ENCODE measurements at places on chromosomes 7 and 10.
A peak's percentile ranks its signal among the peaks of the same experiment; 100 is the strongest.

DNA sequence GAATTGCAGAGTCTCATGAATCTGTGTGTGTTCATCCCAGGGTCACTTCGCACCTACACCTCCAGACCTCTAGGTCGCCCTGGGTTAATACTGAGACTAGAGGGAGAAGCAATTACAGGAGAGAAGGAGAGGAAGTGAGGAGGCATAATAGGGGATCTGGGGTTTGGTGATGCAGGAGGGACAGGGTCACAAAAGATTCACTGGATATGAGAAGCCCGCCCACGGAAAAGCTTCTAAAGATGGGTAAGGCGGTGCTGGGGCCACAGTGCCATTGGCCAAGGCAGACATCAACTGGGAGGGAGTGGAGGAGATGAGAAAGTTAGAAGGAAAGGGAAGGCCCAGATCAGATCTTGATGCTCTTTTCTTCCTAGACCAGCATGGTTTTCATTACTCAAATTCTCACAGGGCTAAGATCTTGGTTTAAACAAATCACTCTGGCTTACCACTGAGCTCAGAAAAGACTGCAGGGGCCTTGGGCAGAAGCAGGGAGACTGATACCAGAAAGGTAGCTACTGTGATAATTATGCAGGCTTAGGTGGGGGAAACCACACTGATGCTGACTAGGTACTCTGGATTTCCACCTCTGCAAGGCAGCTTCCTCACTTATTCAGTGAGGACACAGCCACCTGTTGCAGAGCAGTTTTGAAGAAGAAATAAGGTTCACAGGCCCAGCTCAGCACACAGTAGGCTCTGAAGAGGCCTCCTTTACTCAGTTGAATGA is 17.4 kb upstream of the ZNF273 start:
- no peak for DNase-seq

DNA sequence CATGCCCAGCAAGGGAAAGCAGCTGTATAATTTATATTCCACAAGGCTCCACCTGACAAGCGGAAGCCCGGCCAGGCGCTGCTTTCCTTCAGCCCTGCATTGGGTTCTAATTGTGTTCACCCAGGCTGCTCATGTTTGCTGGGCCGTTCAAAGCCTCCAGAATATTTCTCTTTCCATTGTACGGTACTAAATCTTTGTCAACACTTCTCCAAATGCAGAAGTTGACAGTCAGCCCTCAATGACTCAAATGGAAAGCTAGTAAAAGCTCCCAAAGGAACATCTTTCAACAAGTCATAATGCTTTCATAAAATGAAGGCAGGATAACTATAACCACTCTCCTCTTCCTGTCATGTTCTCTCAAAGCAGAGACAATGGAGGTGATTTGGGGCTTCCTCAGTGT is 17.8 kb upstream of the CPXM2 start:
- no peak for DNase-seq

- DNase-seq: peak; percentile 9
Observed at GRCh38 chr10:7659560-7659959, 7.2 kb downstream of the ITIH5 start.

GRCh38 chr10:70540089-70540788 is 61.7 kb downstream of the PALD1 start:
- no peak for DNase-seq

GRCh38 chr7:121456785-121457359 is 60.8 kb upstream of the FAM3C start:
- no peak for DNase-seq

- no peak for DNase-seq
Observed at GRCh38 chr10:71440506-71441035, 43.9 kb downstream of the CDH23 start.

- DNase-seq: no peak
Observed at GRCh38 chr10:132626761-132627665, 89.4 kb downstream of the INPP5A start.

DNA sequence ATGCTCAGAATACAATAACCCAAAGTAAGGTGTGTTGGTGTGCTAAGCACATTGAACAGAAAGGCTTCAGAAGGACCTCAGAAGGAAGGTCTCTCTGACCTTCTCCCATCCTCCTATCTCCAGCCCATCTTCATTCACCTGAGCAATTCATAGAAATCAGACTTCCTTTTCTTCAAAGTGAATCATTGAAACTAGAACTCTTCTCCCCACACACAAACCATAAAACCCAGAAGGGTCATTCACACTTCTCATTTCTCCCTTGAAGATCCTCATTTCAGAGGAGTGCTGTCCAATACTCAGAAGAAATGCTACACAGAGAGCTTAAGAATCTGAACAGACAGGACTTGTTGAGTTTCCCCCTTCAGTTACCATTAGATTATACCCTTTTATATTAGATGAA is 89.5 kb downstream of the VWDE start:
- DNase-seq: no peak

DNA sequence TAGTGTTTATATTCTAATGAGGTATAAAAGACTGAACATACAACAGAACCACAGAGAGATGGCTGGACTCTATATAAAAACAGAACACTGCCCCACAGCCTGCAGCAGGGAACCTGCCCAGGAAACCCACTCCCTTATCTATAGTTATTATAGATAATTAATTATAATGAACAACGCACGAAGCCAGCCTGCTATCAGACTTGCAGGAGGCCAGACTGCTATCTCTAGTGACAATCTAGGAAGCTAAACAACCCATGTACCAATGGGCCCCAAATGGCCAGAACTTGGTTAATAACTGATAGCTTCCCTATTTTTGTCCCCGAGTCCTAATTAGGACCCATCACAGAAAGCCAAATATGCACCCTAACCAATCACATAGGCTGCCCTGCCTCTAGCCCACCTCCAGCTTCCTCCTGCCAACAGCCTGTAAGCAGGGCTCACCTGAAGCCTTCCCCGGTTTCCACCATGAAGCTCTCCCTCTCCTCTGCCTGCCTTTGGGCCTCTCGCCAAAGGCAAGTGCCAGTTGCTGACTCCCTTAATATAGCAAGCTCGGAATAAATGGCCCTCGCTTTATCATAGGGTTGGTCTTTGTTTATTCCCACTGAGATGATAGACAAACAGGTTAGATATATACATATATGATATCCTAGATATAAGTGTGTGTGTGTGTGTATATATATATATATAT is 74.5 kb downstream of the SYPL1 start:
- DNase-seq: no peak

DNA sequence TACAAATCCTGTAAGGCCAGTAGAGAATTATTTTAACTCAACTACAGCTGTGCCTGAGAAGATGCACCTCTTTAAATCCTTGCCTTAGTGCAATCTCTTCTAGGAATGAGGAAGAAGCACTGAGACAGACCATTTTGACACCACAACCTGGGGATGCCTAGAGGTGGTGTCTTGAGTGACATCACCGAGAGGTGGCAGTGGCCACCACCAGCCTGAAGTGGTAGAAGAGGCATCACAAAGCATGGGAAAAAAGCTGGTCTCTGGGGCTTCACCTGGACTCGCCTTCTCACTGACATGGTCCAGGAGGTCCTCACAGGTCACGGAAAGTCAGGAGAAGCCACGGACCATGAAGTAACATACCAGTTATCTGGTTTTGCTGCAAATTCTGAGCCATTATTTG is 99.2 kb upstream of the PDLIM1 start:
- DNase-seq: no peak

DNA sequence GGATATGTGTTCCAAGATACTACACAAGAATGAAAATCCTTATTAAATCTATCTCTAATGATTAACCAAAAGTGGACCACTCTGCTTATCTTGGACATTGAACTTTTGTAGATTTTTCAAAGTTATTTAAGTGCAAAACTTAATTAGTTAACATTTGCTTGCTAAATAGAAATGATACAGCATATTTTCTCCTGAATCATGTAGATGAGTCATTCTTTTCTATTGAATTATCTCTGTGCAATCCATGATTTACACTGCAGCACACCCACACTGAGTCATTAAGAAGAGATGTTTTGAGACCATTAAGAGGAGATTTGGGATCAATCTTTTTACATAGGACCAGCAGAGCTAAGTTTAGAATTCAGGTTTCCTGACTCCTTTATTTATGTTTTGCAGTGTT is 6.6 kb upstream of the ABCC2 start:
- peak; percentile 88 for DNase-seq

DNA sequence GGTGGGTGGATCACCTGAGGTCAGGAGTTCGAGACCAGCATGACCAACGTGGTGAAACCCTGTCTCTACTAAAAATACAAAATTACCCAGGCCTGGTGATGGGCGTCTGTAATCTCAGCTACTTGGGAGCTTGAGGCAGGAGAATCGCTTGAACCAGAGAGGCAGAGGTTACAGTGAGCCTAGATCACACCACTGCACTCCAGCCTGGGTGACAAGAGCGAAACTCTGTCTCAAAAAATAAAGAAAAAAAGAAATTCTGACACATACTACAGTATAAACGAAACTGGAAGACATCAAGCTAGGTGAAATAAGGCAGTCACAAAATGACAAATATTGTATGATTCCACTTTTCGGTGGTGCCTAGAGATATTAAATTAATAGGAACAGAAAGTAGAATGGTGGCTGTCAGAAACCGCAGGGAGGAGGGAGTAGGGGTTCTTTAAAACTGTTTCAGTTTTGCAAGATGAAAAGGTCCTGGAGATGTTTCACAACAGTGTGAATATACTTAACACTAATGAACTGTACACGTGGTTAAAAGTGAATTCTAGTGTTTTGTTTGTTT is 23.2 kb downstream of the PILRA start:
- DNase-seq: no peak

DNA sequence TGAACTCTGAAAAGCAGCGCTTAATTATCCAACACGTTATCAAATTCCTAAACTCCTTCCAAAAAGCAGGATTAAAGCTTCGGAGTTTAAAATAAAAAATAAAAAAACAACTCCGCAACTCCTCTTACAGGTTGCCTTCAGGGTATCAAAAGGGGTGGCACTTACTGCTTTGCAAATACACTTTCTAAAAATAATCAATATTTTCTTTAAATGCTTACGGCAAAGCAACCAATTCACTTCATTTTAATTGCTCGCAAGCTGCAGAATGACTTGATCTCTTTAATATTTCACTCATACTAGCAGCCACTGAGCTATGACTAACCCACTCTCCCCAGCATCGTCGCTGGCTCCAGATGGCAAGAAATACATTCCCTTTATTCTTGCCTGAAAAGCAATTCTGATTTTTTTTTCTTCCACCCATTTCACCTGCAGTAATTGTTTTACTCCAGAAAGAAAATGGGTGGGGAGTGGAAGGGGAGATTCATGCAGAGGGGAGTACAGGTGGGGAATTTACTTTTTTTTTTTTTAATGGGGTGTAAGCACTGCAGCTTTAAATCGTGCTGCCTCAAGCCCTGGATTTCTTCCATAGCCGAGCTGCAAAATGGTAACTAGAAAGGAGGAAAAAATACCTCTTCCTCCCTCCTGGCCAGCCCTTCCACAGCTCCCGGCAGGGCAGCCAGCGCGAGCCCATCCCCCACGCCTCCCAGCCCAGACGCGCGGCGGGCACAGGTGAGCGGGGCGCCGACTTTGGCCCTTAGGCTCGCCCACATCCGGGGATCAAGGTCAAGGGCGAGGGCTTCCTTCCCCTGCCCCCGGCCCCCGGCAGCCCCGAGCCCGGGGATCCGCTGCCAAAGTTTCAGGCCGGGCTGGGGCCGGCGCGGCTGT is 54.2 kb upstream of the FHIP2A start:
- peak; percentile 65 for DNase-seq

- DNase-seq: no peak
Observed at GRCh38 chr10:122018491-122018890, 29.5 kb downstream of the TACC2 start.

DNA sequence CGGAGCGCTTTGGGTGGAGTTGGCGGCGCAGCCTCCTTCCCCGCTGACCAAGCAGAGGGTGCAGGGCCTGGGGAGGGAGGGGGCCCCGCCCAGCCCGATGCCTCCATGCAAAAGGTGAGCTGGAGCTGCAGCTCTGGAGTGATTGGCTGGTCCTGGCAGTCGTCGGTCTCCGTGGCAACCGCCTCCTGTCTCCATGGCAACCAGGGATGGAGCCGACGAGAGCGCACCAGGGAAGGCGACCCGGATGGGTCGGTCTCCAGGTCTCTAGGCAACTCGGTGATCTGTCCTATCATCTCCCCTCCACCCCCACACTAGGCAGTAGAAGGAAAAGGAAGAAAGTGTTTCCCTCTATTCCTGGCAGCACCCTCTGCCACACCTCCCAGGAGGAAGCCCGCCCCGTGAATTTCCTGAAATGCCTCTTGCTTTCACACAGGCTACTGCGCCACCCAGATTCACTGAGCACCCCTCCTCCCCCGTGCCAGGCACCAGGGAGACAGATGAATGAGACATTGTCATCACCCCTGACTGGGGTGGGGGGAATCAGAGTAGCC is 647 bp upstream of the NACAD start:
- DNase-seq: peak; percentile 29

- peak; percentile 70 for DNase-seq
Observed at GRCh38 chr7:26155531-26156375, 3.8 kb downstream of the NFE2L3 start.

- DNase-seq: no peak
Observed at GRCh38 chr7:106371629-106372028, 86.8 kb upstream of the NAMPT start.

DNA sequence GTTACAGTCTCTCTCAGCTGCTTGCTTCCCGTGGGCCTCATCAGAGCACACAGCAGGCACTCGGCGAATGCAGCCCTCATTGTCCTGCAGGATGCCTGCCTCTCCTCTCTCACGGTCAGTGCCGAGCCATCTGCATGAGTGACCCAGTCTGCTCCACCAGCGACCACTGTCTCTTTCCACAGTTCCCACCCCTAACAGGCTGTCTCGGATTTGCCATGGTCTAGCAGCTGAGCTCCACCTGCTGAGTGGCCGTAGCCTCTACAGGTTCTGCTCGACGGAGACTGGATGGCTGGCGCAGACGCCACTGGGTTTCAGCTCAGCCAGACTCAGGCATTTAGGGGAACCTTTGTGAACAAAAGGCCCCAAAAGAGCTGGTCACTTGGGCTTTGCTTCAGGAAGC is 209.4 kb upstream of the FOXK1 start:
- DNase-seq: no peak

GRCh38 chr10:42754155-42755027 is 28.2 kb upstream of the BMS1 start:
- no peak for DNase-seq

- DNase-seq: no peak
Observed at GRCh38 chr10:110625951-110626855, 17.9 kb upstream of the RBM20 start.

GRCh38 chr7:90717296-90718060 is 121.4 kb downstream of the CDK14 start:
- DNase-seq: peak; percentile 60

- DNase-seq: peak; percentile 72
Observed at GRCh38 chr7:94440451-94441039, 45.9 kb downstream of the COL1A2 start.

DNA sequence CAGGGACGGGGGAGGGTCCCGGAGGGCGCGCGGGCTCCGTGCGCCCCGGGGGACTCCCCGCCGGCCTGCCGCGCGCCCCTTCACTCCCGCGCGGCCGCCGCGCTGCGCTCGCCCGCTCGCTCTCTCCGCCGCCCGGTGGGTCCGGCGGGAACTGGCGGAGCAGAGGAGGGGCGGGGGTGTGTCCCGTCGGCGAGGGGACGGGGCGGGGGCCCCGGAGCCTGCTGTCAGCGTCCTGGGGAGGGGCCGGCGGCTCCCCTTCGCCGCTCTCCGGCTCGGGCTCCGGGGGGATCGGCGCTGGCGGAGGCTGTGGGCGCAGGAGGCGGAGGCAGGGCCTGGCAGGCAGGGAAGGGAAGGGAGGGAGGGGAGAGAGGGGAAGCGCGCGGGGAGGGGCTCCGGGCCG is at the start of gene SH3PXD2A:
Gene SH3PXD2A (minus strand): TSS at position 153 of the 400 bp plus-strand sequence. CDS start 310 bp downstream, outside the sequence.
- DNase-seq: no peak

Measured in astrocyte (in vitro differentiated cells and primary cell).